MV-4-11 (cell line): ENCODE measurements at places on chromosomes 2 and 18.

GRCh38 chr2:229169751-229170150 lies 101.3 kb downstream of the PID1 start:
- no peak for DNase-seq

DNA sequence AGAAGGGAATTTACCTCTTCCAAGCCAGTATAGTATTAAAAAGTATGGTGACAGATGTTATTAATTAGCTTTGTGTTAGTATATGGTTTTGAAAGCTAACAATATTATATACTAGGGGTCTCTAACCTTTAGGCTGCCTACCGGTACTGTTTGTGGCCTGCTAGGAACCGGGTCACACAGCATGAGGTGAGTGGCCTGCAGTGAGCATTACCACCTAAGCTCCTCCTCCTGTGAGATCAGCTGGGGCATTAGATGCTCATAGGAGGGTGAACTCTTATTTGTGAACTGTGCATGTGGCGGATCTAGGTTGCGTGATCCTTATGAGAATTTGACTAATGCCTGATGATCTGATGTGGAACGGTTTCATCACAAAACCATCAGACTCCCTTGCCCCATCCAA lies 583.4 kb upstream of the CDH2 start:
- DNase-seq: no peak

DNA sequence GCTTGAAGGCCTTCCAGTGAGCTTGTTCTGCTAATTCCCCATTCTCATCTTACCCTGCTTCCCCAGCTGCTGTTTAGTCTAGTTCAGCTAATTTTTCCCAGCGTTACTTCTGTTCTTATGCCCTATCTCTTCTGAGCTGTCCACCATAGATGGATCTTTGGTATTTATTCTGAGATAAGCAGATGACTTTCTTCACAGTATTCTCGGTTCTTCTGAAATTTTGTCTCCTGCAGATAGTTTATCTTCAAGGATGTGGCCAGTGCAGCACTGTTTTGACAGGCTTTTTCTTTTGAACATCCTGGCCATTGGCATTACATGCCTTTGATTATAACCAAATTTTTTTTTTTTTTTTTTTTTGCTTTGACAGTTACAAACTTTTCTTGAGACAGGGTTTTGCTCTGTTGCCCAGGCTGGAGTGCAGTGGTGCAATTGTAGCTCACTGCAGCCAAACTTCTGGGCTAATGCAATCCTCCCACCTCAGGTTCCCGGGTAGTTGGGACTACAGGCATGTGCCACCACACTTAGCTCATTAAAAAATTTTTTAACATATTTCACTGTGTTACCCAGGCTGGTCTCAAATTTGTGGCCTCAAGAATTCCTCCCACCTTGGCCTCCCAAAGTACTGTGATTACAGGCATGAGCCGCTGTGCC lies 134.2 kb downstream of the WDSUB1 start:
- DNase-seq: no peak

GRCh38 chr2:30512243-30512886 lies 65.3 kb downstream of the LCLAT1 start:
- DNase-seq: no peak

DNA sequence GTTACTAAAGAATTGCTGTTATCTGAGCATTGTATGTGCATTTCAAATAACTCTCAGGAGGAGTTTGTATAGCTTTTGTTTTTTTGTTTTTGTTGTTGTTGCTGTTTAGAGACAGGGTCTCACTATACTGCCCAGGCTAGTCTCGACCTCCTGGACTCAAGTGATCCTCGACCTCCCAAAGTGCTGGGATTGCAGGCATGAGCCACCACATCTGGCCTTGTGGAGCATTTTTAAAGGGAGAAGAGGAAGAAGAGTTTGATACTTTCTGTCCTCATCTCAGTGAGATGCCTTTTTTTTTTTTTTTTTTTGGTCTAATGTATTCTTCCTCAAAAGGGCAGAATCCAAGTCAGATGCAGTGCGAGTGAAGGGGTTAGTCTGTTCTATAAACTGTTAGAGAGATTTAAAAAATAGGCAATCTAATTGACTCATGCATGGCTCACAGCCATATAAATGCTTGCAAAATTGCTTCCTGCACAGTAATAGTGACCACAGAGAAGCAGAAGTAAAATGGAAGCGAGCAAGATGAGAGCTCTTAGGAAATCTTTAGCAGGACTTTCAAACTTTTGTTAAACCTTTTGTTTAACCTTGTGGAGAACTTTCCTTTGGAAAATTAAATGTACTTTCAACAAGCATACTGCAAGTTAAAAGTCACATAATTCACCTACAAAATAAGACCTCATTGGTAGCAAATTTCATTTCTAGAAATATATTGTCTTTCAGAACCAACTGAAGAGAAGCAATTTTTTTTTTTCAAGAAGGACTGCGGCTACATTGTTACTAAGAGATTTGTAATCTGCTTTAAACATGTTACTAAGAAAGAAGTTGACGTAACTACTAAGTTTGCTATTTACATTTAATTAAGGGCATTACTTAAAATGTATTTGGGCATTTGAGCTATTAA lies 52.3 kb upstream of the ROCK1 start:
- DNase-seq: peak; percentile 99

DNA sequence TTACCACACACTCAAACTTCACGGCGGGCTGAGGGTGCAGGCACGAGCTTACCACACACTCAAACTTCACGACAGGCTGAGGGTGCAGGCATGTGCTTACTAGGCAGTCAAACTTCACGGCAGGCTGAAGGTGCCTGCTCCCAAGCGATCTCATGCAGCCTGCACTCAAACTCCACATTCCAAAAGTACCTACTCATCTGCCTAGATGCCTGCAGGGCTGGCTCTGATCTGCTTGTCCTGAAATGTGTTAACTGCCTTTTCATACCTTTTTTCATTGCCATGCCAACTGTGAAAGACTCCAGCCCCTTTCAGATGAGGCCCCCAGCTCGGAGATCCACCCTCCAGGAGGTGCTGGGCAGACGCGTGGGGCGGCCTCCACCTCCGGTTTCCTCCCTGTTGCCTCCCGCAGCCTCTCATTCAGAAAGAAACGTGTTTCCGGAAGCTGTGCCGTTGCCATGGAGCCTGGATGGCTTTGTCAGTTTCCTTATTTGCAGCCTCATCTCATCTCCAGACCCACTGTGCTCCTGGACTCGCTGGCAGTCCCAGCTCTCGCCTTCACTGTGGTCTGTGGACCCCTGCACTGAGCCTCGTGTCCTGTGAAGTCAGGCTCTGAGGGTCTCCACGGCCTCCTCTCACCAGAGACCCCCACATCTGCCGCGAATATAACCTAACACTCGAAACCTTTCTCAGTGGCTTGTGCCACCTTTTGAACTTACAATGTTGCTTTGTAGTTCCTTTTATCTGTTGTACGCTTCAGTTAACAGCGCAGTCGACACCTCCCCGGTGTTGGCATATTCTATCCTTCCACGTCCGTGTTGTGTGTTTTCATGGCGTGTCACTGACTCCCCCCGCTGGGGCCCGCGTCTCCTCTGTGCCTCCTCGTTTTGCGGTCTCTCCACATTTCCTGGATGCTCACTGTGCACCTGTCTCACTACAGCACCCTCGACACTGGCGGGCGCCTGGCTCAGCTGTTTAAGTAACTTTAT lies 106.1 kb upstream of the ALKAL2 start:
- no peak for DNase-seq

DNA sequence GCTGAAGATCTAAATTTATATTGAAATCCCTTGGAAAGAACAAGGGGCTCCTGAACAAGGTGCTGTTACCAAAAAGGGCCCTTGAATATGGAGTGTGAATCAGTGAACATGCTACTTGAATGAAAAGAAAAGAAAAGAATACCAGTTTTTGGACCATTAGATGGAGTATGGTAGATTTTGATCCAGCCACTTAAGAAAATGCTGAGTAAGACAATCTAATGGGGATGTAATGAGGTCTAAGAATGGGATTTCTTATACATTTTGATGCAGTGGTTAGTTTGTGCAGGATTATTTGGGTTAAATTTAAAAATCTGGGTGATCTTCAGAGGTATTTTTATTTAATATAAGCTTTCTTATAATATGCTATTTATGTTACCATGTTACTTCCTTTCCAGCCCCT lies 2003.0 kb upstream of the LRRTM1 start:
- no peak for DNase-seq

DNA sequence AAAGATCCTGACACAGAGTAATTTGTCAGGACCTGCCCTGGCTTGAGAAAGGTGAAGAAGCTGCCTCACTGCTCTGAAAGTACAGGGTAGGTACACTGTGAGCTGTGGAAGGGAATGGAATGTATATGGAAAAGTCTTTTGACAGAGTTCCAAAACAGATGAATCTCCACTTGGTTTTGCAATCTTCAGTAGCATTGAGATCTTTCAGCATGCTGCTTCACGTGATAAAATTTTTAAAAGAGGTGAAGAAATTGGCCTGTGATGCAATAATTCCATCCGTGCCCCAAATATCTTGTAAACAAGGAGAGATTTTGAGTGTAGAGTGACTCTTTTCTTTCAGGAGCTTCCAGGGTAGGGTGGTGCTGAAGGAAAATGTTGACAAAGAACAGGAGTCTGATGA lies 123.1 kb downstream of the OSR1 start:
- no peak for DNase-seq

DNA sequence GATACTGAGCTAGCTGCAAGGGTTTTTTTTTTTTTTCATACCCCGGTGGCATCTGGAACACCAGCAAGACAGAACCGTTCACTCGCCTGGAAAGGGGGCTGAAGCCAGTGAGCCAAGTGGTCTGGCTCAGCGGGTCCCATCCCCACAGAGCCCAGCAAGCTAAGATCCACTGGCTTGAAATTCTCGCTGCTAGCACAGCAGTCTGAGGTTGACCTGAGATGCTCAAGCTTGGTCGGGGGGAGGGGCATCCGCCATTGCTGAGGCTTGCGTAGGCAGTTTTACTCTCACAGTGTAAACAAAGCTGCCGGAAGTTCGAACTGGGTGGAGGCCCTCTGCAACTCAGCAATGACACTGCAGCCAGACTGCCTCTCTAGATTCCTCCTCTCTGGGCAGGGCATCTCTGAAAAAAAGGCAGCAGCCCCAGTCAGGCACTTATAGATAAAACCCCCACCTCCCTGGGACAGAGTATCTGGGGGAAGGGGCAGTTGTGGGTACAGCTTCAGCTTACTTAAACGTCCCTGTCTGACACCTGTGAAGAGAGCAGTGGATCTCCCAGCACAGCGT lies 5.1 kb upstream of the MIB1 start:
- no peak for DNase-seq

- DNase-seq: no peak
Observed at GRCh38 chr2:72533765-72534164, 292.1 kb downstream of the EXOC6B start.
